ENCODE measurements at places on chromosomes 12 and 14. TPM values are rescaled to one million over a fixed set of nuclear protein-coding genes. Genes with fewer than 3 reads are reported as not detected.
A peak's percentile ranks its signal among the peaks of the same experiment; 100 is the strongest.

DNA sequence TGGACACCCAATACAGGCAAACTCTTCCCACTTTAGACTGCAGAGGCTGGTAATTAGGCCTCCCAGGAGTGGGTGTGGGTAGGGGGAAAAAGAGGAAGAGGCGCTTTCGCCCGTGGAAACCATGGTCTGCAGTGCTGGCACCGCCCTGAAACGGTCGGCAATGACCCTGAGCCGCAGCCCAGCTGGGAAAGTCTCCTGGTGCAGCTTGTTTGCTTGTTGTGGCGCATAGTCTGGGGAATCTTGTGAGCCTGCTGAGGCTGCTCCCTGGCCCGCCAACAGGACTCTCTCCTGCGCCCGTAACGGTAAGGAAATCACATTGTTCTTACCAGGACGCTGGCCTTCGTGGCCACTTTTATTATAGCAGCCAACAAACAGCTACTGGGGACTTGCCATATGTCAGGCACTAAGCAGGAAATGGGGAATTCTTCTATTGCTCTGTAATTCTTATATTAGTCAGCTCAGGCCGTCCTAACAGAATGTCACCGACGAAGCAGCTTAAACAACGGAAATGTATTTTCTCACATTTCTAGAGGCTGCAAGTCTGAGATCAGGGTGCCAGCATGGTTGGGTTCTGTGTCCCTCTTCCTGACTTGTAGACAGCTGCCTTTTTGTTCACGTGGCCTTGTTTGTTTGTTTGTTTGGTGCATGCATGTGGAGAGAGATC, 52.5 kb upstream of the RIN3 start:
- no peak for DNase-seq
- no peak overlapping the region for H3K27ac ChIP-seq
- peaks cover 26% of the 10 kb centered on the region for H3K4me1 ChIP-seq
- no peak overlapping the region for H3K4me3 ChIP-seq
- H3K36me3 ChIP-seq: peaks cover 20% of the 10 kb centered on the region

DNA sequence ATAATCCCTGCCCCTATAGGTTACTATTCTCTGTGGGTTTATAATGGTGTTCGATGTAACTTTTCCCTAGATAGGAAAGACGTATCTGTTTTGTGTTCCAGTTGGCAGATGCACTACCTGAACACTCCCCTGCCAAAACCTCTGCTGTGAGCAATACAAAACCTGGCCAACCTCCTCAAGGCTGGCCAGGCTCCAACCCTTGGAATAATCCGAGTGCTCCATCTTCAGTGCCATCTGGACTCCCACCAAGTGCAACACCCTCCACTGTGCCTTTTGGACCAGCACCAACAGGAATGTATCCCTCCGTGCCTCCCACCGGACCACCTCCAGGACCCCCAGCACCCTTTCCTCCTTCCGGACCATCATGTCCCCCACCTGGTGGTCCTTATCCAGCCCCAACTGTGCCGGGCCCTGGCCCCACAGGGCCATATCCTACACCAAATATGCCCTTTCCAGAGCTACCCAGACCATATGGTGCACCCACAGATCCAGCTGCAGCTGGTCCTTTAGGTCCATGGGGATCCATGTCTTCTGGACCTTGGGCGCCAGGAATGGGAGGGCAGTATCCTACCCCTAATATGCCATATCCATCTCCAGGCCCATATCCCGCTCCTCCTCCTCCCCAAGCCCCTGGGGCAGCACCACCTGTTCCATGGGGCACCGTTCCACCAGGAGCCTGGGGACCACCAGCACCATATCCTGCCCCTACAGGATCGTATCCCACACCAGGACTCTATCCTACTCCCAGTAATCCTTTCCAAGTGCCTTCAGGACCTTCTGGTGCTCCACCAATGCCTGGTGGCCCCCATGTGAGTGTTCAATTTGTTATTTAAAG, 11.3 kb downstream of the MAPK1IP1L start:
- no peaks in the 10 kb centered on the region for H3K27me3 ChIP-seq
- DNase-seq: peak; percentile 61
- peaks cover 19% of the 10 kb centered on the region for H3K36me3 ChIP-seq

DNA sequence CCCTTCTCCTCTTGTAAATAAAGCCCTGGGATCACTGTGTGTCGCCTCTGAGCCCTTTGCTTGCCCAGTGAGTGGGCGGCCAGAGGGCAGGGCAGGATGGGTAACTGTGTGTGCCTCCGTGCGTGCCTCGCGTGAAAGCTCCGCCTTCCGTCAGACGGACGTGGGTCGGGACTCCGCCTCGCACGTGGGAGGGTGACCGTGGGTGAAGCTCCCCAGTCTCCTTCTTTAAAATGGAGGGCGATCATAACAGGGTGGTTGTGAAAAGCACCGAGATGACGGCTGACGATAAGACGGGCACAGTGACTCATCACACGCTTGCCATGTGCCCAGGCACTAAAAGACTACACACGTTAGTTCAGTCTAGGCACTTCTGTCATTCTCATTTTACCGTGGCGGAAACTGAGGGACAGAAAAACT, 9.2 kb downstream of the PHB2 start:
- peak overlapping the region; percentile 25 for H3K27ac ChIP-seq
- no peaks in the 10 kb centered on the region for H3K27me3 ChIP-seq
- H3K4me3 ChIP-seq: no peak overlapping the region
- peaks cover 53% of the 10 kb centered on the region for H3K4me1 ChIP-seq
- peaks cover 23% of the 10 kb centered on the region for H3K36me3 ChIP-seq

- peaks cover 8% of the 10 kb centered on the region for H3K4me1 ChIP-seq
- H3K4me3 ChIP-seq: no peak overlapping the region
- no peaks in the 10 kb centered on the region for H3K27me3 ChIP-seq
- peaks cover 27% of the 10 kb centered on the region for H3K36me3 ChIP-seq
- no peak for DNase-seq
Observed at GRCh38 chr12:8088574-8088973, 6.5 kb downstream of the NECAP1 start.

GRCh38 chr14:55603401-55603953, 23.5 kb downstream of the KTN1 start:
- no peak overlapping the region for H3K27ac ChIP-seq
- H3K27me3 ChIP-seq: no peaks in the 10 kb centered on the region

DNA sequence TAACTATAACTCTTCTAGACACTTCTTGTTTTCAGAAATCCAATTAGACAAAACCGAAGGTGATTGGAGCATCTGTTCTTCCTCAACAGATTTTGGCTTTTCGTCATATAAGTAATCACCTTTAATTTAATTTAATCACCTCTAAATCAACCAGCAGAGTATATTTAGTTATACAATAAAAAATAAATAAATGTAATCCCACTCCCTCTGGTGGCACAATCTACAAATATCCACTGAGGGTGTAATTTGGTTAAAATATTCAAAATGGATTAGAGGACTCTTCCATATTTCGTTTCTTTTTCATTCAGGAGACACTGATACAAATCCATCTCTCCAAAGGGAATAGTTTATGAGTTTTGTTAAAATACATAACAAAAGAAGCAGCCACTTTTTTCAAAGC, 18.3 kb upstream of the SLC35F4 start:
- no peaks in the 10 kb centered on the region for H3K4me1 ChIP-seq
- H3K36me3 ChIP-seq: no peaks in the 10 kb centered on the region
- H3K4me3 ChIP-seq: no peak overlapping the region
- DNase-seq: no peak
- no peak overlapping the region for H3K27ac ChIP-seq

DNA sequence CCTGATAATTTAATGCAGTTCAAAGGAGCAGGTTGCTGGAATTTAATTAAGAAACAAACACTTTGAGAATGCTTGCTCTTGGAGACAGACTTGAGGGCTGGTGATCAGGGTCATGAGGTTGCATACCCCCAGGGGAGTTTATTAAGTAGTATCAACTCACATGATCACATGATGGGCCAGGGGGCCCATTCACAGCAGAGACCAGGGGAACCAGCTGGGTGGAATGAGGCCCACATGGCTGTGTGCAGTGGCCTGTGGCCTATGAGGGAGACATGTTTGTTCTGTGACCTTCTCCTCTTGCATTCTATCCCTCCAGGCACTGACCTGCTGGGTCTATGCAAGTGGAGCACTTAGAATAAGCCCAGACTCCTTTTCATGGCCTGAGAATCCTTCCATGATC, 266.6 kb upstream of the PWP1 start:
- H3K27ac ChIP-seq: no peak overlapping the region
- H3K27me3 ChIP-seq: no peaks in the 10 kb centered on the region
- no peaks in the 10 kb centered on the region for H3K36me3 ChIP-seq
- no peaks in the 10 kb centered on the region for H3K4me1 ChIP-seq
- DNase-seq: no peak
- no peak overlapping the region for H3K4me3 ChIP-seq

- H3K36me3 ChIP-seq: peaks cover 2% of the 10 kb centered on the region
- no peaks in the 10 kb centered on the region for H3K27me3 ChIP-seq
- no peak overlapping the region for H3K4me3 ChIP-seq
- no peak overlapping the region for H3K27ac ChIP-seq
- DNase-seq: no peak
Observed at GRCh38 chr14:104438166-104438887, 141.2 kb upstream of the C14orf180 start.

DNA sequence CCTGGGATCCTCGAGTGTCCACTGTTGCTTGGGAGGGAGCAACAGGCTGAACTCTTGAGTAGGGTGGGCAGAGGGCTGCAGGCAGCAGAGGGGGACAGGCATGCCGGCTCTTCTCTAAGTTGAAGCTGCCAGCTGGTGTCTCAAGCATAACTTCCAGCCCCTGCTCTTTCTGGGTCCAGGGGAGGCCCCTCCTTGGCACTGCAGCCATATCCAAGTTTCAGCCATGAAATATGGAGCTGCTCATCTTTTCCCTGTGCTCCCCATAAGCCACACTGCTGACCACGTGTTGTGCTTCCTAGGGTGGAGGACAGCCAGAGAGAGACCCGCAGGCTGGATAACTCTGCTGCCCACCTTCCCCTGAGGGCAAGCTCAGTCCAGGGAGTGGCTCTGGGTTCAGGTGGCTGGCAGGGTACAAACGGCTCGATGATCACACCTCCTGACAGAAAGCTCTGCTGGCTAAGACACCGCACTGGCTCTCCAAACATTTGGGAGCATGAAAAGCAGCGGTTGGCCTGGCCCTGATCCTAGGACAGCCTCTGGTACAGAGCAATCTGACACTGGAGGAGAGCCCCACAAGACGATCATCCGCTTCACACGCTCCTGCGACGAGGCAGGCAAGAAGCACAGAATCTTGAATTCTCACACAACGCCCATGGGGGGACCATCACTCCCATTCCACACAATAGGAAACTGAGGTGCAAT, 79.6 kb downstream of the PITPNM2 start:
- H3K4me3 ChIP-seq: no peak overlapping the region
- DNase-seq: no peak
- H3K4me1 ChIP-seq: peaks cover 39% of the 10 kb centered on the region
- no peaks in the 10 kb centered on the region for H3K36me3 ChIP-seq

DNA sequence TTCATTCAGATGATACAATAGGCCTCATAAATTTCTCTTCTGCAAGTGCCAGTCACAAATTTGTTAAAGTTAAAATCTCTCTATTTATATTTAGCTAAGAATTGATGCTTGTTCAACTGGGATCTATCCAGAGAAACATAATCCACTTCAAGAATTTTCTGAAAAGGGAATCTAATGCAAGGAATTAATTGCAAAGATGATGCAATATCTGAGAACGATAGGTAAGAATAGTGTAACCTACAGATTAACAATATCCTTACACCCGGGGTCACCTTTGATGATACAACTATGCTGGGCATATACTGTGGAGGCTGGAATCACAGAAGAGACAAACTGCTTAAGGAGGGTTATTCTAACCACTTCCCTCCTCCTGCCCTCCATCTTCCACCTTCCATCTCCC, 295.1 kb downstream of the FOXG1 start:
- DNase-seq: no peak
- no peaks in the 10 kb centered on the region for H3K27me3 ChIP-seq
- H3K4me3 ChIP-seq: no peak overlapping the region
- H3K36me3 ChIP-seq: no peaks in the 10 kb centered on the region
- H3K27ac ChIP-seq: no peak overlapping the region
- no peaks in the 10 kb centered on the region for H3K4me1 ChIP-seq

- no peak overlapping the region for H3K27ac ChIP-seq
- H3K4me1 ChIP-seq: no peaks in the 10 kb centered on the region
- H3K36me3 ChIP-seq: no peaks in the 10 kb centered on the region
- DNase-seq: no peak
Observed at GRCh38 chr14:68039593-68039992, 220.0 kb downstream of the RAD51B start.

DNA sequence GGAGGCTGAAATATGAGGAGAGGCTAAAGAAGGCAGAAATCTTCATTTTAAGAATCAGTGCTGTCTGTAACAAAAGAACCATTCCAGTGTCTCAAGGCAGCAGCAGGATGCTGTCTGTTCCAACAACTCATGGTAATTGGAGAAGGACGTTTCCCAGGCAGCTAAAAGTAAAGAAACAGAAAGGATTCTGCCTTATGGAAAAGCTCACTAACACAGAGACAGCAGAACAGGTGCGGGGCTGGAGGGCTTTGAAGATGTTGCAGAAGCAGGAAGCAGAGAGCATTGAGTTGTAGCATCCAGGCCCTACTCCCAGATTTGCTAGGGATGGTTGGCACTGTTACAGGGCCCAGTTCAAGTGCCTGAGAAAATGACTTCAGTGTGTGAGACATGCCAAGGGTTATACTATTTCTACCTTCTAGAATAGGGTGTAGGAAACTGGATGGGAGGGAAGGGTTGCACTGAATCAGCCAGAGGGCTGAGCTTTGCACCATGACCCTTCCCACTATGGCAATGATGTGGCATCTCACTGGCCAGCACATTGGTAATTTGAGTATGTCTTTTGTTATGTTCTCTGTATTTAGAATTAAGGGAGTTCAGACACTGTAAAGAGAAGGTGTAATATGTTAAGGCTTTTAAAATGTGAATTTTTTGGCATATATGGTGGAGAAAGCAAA, 160.0 kb upstream of the FBXO33 start:
- H3K36me3 ChIP-seq: no peaks in the 10 kb centered on the region
- H3K27ac ChIP-seq: no peak overlapping the region
- no peak for DNase-seq
- no peaks in the 10 kb centered on the region for H3K27me3 ChIP-seq

GRCh38 chr12:68868043-68868790, 60.2 kb downstream of the MDM2 start:
- no peak for DNase-seq
- H3K4me1 ChIP-seq: peaks cover 7% of the 10 kb centered on the region
- no peaks in the 10 kb centered on the region for H3K36me3 ChIP-seq
- no peak overlapping the region for H3K27ac ChIP-seq
- H3K4me3 ChIP-seq: no peak overlapping the region

GRCh38 chr14:44833376-44834060, 128.2 kb downstream of the KLHL28 start:
- H3K27ac ChIP-seq: no peak overlapping the region
- no peaks in the 10 kb centered on the region for H3K4me1 ChIP-seq
- no peaks in the 10 kb centered on the region for H3K36me3 ChIP-seq
- no peak for DNase-seq

GRCh38 chr14:22384167-22384549, 204.9 kb downstream of the DAD1 start:
- no peaks in the 10 kb centered on the region for H3K27me3 ChIP-seq
- DNase-seq: no peak

Gene MMP17
- 16.5 TPM for total RNA-seq

Gene PPP4R4
- 13.9 TPM for total RNA-seq

Gene PLD4
- 12.9 TPM for total RNA-seq

Gene OR6C3
- not detected for total RNA-seq

Gene NRL
- total RNA-seq: 2.4 TPM

Gene RBP5
- 1.0 TPM for total RNA-seq

All from spinal cord (tissue), 10 donors.